Activated CD8-positive, alpha-beta T cell treated with anti-CD3 and anti-CD28 coated beads for 36 hours (primary cell): ENCODE measurements at places on chromosomes 16 and 17. TPM values are rescaled to one million over a fixed set of nuclear protein-coding genes. Genes with fewer than 3 reads are reported as not detected.

Gene TMEM204
- total RNA-seq: 12.9 TPM

DNA sequence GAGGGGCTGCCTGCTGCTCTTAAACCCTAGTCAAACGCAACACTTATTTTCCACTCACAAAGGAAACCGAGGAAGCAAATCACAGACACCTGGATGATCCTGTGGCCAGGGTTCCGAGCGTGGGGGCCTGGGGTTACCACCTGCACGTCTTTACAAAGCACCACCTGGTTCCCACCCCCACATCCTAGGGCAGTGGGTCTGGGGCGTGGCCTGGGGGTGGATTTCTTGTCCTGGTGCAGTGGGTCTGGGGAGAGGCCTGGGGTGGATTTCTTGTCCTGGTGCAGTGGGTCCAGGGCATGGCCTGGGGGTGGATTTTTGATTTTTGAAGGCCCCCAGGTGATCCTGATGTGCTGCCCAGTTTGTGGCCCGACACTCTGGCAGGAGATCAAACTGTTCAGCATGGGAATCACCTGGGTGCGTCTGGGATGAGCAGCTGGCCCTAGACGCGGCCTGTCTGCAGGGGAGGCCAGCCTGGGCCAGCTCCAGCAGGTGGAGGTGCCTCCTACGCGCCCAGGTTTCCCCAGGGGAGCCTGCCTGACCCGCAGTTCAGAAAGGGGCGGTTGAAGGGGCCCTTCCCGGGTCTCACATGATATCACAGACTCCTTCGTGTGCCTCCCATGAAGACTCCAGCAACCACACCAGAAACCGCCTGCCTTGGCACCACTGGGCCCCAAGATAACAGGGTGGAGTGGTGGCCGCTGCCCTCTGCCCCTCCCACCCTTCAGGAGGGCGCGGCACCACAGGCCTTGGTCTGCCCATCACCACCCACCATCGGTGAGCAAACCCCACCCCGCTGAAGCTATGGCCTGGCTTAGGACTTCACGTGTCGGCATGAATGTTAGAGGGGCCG lies 6.3 kb downstream of the HAGH start:
- DNase-seq: no peak

DNA sequence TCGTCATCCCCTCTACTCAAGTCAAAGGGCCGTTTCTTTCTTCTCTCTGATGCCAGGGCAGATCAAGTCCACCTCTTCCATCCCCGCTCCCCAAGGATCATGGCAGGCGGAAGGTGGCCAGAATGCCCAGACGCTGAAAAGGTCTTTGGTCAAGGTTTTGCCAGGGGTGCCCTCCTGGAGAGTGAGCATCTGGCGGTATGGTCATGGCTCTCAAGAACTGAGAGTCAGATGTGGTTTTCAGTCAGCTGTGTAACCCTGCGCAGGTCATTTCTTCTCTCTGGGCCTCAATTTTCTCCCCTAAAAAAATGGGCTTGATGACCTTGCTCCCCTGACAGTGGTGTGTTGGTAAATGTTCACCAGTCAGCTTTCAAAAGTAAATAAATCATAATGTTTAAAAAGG lies 12.4 kb downstream of the FOXN1 start:
- DNase-seq: no peak

- no peak for DNase-seq
Measured at GRCh38 chr17:5364156-5364555, 55.3 kb downstream of the NUP88 start.

GRCh38 chr16:30184096-30184890 lies 891 bp downstream of the CORO1A start:
- peak; percentile 88 for DNase-seq

DNA sequence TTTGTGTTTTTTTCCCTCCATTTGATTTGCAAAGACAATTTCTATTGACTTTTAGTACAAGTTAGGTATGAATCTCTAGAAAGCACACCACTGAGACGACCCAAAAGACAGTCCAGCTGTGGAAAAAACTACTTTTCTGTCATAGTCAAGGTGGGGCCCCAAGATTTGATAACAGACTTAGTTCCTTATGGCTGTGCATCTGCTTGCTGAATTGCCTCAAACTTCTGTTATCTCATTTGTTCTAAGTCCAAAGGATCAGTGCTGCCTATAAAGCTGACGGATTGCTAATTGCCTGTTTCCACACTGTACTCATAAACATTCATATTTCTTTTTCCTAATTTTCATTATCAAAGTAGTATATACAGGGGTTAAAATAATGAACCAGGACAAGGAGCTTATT lies 180.8 kb downstream of the SPECC1 start:
- no peak for DNase-seq

DNA sequence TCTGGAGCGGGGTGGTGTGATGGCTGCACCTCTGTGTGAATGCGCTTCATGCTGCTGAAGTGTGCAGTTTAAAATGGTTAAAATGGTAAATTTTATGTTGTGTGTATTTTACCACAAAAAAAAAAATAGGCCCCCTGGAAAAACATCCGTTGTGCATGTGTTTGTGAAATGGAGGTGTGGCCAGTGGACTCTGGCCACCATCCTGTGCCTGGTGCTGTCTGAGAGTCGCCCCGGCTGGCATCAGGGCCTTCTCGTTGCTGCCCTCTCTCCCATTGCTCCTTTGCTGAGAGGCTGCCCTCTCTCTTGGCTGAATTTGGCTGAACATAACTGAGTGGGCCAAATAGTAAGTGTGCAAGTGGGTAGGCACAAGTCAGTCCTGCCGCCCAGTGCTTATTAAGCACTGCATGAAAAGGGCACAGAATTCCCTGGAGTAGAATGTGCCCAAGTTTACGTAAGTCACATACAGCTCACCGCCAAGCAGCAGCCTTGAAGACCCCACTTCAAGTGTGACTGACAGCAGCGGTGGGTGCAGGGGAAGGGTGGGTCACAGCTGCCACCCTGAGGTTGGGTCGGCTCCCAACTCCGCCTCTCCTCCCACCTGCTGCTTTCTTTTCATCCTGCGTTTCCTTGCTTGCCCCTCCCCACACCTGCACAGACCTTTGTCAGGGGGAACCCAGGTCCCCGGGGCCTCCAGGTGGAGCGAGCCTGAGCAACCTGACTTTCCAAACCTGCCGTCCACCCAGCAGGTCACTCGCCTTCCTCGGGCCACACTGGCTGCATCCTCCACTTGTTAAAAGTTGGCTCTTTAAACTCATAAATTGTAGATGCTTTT lies 46.8 kb downstream of the FOXK2 start:
- no peak for DNase-seq

DNA sequence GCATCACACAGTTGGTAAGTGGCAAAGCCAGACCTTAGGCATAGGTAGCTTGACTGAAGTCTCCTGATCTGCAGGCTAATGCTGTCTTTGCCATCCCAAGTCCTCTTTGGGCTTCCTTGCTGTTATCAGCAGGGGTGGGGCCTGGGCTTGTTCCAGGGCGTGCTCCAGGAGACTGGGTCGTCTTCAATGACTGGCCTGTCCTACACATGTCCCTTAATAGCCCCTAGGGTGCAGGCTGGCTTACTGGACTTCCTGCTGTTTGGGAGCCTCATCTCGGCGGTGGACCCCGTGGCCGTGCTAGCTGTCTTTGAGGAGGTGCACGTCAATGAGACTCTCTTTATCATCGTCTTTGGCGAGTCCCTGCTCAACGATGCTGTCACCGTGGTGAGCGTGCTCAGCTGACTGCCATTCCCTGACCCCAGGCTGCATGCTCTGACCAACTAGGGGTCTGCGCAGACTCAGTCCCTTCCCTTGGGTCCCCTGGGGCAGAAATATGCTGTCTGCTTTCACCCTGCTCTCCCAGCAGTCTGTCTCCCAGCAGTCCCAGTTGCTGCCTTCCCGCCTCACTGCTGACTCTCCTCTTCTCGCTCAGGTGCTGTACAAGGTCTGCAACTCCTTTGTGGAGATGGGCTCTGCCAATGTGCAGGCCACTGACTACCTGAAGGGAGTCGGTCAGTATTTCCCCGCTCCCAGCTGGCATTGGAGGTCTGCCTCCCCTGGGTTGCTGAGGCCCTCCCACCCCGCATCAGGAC lies 6.2 kb downstream of the SLC9A5 start:
- DNase-seq: no peak

Gene PIGQ
- total RNA-seq: 18.6 TPM

- DNase-seq: no peak
Measured at GRCh38 chr17:12898110-12898509, 108.8 kb downstream of the ARHGAP44 start.

DNA sequence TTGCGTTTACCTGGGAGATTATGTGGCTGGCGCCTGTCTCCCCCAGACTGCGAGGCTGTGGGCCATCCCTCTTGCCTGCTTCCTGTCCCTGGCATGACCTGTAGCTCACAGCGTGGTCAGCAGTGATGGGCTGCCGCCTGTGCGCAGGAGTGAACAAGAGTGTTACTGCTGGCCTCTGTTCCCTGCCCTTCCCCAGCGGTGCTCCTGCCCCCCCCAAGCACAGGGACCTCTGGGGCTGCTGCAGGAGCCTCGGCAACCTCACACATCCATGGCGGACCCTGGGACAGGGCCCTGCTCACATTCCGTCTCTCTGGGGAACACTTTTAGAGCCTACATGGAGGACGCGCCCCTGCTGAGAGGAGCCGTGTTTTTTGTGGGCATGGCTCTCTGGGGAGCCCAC lies 10.6 kb downstream of the TSC2 start:
- no peak for DNase-seq

DNA sequence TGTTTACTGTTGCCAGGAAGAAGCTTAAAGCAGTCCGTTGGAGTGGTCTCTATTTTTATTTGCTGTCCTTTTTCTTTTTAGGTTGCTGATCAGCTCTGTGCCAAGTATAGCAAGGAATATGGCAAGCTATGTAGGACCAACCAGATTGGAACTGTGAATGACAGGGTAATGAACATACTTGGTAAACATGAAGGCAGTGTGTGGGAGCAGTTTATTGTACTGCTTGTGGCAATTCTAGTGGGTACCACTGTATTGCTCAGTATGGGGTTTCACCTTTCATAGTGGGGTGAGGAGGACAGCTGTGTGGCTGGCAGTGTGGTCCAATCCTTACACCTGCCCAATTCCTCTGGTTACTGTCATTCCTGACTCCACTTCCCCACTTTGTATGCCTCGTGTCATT lies 25.3 kb downstream of the IST1 start:
- no peak for DNase-seq

GRCh38 chr16:26177438-26177837 lies 485.7 kb downstream of the HS3ST4 start:
- DNase-seq: no peak

Gene CCDC200
- not detected for total RNA-seq

GRCh38 chr17:50072925-50073324 lies 17.0 kb downstream of the ITGA3 start:
- DNase-seq: no peak

- DNase-seq: no peak
Measured at GRCh38 chr16:10770907-10771306, 27.3 kb downstream of the NUBP1 start.

GRCh38 chr16:79012671-79013434 lies 587.7 kb downstream of the MAF start:
- DNase-seq: peak; percentile 26

DNA sequence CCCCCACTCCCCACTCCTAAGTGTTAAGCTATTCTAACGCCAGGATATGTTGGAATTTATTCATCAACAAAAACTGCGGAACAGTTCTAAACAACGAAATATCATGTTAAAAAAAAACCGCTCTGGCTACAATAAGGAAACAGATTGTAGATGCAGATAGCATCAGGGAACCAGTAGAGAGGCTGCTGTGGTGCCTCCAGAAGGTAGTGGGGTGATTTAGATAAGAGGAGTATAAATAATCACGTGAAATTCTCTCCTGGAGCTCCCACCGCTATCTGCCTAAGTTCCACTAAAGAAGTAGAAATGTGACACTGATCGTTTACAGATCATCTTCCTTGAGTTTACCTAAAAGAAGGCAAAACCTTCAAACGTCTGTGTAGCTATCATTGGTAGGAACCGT lies 8.0 kb downstream of the AHSP start:
- no peak for DNase-seq

DNA sequence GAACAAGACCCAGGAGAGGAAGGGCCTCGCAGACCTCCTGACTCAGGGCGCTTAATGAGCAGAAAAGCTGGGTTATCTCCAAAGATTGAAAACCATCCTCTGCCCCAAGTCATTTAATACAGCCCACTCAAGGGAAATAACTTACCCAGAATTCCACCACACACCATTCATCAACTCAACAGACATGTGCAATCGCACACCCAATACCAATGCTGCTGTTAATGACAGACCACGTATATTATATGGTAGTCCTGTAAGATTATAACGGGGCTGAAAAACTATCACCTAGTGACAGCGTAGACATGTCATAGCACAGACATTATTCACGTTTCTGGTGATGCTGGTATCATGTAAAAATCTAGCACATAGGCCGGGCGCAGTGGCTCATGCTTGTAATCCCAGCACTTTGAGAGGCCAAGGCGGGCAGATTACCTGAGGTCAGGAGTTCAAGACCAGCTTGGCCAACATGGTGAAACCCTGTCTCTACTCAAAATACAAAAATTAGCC lies 52.5 kb upstream of the HELZ start:
- no peak for DNase-seq

Gene PLEKHM1
- 18.8 TPM for total RNA-seq
